ENCODE measurements at places on chromosomes 16 and 17.

- no peak for DNase-seq
Measured at GRCh38 chr17:79587421-79587820, 23.4 kb downstream of the RBFOX3 start.

- DNase-seq, result no peak
Measured at GRCh38 chr16:3659251-3659650, 4.8 kb downstream of the DNASE1 start.

DNA sequence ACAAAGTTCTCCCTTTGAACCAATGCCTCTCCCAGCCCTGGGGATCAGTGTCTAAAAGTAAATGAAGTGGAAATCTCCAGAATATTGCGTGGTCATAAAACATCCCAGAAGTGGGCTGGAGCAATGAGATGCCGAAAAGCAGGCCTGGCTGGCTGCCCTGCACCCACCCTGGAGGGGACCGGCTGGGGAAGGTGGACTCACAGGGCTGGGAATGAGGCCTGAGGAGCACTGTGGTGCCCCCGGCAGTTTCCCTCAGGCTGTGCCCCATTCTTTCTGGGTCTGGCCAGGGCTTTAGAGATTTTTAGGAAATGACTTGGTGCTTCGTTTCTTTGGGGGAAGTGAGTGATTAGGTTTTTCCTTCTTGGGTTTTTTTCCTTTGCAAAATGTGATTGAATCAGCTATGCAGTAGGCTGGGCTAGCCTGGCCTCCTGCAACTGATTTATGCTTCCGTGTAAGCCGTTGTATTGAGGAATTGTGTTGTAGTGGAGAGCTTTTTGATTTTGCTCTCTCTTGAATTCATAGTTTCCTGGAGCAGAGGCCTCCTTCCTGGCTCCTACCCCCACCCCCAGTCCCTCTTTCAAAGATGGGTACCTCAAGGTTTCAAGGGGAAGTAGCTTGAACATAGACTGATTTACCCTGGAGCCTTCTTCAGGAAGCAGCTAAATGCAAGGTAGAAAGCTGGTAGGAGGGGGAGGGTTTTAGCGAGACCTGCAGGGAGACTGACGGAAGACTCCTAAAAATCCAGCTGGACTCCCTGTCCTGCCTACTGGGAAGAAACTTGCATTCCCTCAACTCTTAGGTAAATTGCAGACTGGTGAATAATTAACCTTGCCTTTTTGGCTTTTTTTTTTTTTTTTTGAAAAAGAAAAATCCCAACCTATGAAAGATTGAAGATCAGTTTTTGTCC is 170.2 kb downstream of the RAB11FIP4 start:
- peak; percentile 82 for DNase-seq

DNA sequence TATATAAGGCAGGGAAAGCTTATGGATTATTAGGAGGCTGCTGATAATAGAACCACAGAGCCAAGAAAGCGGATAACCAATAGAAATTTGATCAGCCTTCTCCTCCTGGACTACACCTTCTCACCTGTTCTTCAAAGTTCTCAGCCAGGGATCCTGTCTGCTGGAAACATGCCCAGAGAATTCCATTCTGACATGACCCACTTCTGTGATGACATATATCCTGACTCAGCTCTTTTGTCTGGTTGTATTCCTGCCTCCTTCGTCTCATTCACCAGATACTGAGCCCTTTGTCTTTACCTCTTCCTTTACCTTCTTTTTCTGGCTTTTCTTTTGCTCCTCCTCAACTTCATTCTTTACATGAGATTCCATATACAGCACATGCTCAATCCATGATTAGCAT is 576.1 kb downstream of the CDH11 start:
- DNase-seq, result no peak

DNA sequence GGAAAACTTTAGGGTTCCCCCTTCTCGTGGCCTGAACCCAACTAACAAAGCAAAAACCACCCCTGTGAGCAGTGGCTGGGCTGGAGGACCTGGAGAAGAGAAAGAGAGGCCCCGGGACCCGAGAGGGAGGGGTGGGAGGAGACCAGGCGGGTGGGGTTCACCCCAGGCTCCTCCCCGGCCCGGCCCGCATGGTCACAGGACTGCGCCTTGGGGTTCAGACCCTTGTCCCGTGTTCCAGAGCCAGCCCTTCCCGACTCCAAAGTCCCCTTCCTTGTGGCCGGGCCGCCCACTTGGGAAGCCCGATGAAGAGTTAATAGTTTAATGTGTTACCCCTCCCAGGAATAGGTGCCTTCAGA is 852 bp downstream of the MARVELD3 start:
- DNase-seq, result no peak

DNA sequence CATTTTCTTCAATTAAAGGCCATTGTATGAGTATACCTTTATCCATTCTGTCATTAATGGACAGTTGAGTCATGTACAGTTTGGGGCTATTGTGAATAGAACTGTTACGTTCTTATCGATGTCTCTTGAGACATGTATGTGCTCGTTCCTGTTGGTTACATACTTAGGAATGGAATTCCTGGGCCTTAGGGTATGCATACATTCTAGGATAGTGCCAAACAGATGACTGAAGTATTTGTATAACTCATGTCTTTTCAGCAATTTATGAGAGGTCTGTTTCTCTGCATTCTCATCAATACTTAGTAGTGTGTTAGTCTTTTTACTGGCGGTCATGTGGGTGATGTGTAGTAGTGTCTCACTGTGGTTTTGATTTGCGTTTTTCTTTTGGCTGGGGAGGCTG is 81.2 kb downstream of the USP22 start:
- DNase-seq, result no peak

DNA sequence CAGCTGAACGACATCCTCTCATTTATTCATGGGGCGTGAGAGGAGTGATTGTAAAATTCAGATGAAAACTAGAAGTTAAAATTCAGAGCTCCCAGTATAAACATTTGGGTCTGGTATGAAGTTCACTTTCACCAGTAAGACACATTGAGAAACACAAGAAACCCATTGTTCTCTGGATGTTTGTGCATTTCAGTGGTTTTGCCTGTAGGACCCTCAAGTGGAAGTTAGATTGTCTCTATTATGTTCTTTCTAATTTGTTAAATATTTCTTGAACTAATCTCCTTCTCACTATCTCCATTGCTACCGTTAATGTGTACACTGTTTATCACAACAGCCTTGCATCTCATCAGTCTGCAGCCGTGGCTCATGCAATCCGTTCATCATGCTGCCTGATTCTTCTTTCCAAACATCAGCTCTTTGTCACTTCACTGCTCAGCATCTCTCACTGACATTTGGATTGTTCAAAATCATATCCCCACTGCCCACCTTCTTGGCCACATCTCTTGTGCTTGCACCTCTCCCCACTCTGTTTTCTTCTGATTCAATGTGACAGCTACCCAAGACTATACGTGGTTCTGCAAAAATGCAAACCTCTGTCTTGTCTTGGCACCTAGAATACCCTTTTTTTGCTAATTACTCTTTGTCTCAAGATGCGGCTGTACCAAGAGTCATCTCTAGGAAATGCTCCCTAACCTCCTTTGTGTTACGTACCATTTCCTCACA is 49.5 kb downstream of the HLF start:
- no peak for DNase-seq

DNA sequence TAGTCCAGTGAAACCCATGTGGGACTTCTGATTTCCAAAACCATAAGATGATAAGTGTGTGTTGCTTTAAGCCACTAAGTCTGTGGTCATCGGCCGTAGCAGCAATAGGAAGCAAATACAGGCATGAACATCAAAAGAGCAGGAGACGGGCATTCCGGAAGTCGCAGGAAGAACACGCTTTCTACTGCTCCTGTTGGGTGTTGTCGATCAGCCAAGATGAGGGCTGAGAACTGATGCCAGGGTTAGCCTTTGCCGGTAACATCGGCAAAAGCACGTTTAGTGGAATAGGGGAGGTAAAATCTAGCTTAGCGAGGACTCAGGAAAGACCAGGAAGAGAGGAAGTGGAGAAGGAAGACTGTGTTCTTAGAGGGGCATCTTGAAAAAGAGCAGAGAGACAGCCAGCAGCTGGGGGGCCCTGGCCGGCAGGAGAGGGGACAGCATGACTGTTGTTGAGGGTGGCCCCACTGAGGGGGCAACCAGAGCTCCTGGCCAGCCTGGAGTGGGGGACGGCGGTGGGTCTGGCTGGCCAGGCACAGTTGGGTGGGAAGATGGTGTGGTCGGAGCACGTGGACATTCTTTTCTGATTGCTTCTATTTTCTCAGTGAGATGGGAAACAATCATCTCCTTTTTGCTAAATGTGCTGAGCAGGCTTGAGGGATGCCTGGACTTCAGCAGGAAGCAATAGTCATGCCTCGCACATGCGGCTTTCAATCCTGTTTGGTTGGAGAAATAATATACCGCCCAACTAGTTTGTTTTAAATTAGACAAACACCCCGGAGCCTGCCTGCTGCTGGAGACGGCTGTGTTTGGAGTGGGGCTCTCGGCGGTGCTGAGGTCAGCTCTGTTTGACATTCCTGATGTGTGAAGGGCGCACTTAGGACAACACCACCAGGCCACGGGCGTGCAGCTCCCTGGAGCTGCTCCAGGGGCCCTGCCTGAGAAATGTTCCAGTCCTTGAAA is 109.9 kb downstream of the METRNL start:
- DNase-seq, result peak; percentile 88

GRCh38 chr17:64245218-64246145 is 17.6 kb downstream of the TEX2 start:
- DNase-seq, result peak; percentile 57

All from foreskin fibroblast (primary cell).